ENCODE measurements at places on chromosomes 3 and 15.

- DNase-seq = no peak
Measured at GRCh38 chr3:194886836-194887235, 201.2 kb downstream of the FAM43A start.

GRCh38 chr3:17091910-17092582 is 207.3 kb downstream of the PLCL2 start:
- DNase-seq = no peak

- DNase-seq = no peak
Measured at GRCh38 chr15:99508311-99508645, 57.5 kb upstream of the MEF2A start.

DNA sequence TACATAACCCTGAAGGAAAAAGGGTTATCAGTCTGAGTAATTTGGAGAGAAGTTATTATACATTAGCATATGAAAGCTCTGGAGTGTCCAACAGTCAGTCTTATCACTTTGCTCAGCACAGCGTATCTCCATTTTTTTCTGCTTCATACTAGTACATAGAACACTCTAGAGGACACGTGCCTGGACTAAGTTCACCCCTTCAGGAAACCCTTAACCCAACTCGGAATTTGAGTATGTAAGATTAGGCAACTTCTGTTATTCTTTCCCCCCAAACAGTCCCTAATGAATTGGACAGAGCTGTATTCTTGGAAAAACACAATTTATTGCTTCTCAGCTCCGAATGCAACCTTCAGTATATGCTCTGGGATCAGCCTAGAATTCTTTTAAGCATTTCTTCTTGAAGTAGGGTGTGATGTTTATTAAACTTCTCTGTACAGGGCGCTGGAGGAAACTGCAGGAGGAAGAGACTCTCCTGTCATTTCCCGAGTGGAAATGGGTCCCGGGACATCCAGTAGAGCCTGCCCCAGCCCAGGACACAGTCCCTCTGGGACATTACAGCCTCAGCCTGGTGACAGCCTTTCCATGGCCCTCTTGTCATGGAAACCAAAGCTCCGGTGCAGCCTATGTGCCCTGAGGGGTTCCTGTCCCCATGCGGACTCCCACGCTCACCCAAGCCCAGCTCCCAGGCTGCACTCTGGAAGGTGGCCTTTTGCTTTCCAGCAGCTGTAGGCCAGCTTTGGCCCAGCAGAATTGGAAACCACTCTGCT is 37.3 kb upstream of the CMTM8 start:
- no peak for DNase-seq

DNA sequence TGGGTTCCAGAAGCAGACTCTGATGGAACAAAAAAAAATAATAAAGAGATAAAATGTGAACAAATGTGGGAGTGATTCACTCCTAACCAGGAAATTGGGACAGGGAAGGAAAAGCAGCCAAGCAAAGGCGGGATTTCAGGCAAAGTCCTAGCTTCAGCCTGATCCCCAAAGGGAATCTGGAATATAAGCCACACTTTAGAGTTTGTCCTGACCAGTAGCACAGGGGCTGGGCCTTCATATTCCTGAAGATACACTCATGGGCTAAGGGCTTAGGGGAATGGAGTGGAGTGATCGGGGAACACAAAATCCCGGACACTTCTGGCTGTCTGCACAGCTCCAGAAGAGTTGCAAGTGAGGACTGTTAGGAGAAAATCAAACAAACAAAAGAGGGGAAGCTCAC is 135.0 kb upstream of the COL8A1 start:
- DNase-seq = no peak

DNA sequence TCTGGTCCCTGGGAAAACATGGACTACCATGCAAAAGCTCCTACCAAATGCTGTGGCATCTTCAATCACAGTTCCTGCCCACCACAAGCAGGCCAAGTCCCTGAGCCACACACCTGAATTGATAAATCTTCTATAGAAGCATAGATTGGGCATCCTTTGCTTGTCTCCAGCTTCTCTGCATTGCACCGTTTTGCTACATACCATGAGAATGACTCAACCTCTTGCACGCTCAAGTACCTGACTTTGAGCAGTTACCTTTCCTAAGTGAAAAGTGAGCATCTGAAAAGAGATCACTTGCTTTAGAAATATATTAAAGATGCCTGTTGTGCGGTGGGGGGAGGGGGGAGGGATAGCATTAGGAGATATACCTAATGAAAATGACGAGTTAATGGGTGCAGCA is 31.3 kb downstream of the GATM start:
- DNase-seq = no peak

- DNase-seq = no peak
Measured at GRCh38 chr3:49415931-49416601, 3.8 kb downstream of the TCTA start.

GRCh38 chr3:25038922-25039321 is 389.1 kb upstream of the RARB start:
- peak; percentile 25 for DNase-seq

- DNase-seq = no peak
Measured at GRCh38 chr3:169363318-169364265, 299.9 kb downstream of the MECOM start.

- no peak for DNase-seq
Measured at GRCh38 chr3:46090161-46090591, 62.9 kb upstream of the XCR1 start.

GRCh38 chr15:92243227-92243626 is 150.5 kb upstream of the ST8SIA2 start:
- DNase-seq = no peak

DNA sequence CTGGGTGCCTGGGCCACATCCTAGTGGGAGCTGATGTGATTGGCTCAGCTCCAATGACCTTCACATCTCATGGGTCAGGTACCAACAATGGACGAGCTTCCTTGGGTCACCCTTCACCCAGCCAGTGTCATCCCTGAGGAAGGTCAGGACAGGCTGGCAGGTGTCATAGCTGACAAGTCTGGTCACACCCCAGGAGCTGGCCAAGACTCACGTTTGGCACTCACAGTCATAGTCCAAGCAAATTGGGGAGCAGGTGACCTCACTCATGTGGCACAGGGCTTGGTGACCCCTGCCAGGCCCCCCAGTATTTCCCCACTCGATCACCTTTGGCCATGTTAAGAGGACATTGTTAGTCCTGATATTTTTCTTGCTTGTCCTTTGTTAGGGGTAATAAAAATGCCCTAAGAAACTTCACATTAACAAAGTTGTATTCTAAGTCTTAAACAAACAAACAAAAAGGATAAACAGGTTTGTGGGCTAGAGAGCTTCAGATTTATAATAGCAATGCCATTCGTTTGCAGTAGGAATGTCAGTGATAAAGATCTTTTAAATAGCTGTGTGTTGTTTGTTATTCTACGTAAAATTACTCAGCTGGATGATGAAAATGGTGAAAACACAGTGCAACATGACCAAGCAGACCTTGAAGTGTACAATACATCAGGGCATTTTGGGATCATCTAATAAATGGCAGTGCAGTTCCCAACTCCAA is 79.5 kb upstream of the POMGNT2 start:
- no peak for DNase-seq

GRCh38 chr3:139676632-139677387 is 962 bp downstream of the NMNAT3 start:
- DNase-seq = no peak

DNA sequence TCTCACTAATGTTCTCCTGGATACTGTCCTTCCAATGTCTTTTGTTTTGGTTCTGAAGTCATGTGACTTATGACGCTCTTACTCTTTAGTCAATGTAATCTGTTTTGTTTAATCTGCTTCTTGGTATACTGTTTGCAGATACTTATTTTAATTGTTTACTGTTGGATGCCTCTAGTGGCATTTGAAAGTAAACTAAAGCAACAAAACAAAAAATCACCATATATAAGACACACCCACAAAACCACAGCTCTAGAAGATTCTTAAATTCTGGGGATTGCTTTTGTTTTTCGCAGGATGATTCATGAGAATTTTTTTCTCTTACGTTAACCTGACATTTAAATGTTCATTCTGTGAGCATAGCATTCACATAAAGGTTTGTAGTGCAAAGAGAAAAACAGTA is 16.8 kb downstream of the SLC25A26 start:
- DNase-seq = no peak

GRCh38 chr15:42914728-42915497 is 5.7 kb downstream of the TTBK2 start:
- DNase-seq = no peak

- DNase-seq = no peak
Measured at GRCh38 chr15:68298882-68299381, 21.4 kb downstream of the FEM1B start.

GRCh38 chr3:131518680-131519079 is 15.9 kb upstream of the MRPL3 start:
- DNase-seq = no peak

DNA sequence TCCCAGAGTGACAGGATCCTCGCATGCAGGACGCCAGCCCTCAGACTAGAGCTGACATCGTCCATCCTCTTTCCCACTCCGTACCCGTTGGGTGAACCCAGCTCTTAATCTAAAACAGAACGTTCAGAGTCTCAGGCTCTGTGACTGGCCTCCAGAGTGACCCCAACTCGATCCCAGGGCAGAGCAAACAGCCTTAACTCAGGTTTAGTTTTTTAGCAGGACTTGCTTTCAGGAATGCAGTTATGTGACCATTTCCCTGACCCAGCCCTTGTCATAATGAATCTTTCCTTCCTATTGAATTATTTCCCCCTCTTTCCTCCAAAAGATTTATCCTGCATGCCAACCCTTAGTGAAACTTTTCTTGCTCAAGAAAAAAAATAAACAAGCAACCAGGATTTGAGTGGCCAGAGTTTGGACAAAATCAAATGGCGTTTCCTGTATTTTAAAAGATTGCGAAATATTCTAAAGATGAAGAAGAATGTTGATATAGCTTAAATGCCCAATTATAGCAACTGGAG is 47.8 kb upstream of the RARB start:
- DNase-seq = no peak

GRCh38 chr3:45793482-45794176 is 2.7 kb downstream of the SLC6A20 start:
- DNase-seq = no peak

DNA sequence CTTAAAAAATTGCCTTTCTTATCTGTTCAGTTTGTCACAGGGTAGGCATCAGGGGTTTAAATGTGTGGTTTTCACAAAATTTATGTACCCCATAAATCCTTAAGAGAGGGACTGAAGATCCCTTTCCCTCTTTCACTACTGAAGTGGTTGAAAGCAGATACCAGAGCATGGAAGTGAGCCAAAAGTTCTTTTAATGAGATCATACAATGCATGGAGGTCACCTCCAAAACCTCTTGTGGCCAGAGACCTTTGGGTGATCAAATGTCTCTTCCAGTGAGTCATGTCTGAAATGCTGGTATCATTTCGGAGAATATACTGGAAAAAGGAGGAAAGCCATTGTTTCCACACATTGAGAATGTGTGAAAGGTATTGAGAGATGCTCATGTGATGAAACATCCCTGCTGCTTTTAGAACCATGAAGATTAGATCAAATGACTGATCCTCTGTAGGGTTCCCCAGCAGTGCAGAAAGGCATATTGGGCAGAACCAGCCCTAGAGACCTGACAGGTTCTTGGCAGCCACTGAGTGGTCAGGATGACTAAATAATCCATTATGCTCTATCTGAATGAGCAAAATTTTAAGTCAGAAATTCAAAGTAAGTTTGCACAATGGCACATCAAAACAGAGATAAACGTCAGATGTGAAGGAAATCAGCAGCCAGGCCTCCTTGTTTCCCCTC is 165.8 kb upstream of the SLC2A2 start:
- no peak for DNase-seq
